ENCODE measurements at places on chromosomes 3 and 15.

- no peak for DNase-seq
Measured at GRCh38 chr3:52088445-52089367, 32.3 kb upstream of the DUSP7 start.

- no peak for DNase-seq
Measured at GRCh38 chr3:169243579-169243978, 419.9 kb downstream of the MECOM start.

DNA sequence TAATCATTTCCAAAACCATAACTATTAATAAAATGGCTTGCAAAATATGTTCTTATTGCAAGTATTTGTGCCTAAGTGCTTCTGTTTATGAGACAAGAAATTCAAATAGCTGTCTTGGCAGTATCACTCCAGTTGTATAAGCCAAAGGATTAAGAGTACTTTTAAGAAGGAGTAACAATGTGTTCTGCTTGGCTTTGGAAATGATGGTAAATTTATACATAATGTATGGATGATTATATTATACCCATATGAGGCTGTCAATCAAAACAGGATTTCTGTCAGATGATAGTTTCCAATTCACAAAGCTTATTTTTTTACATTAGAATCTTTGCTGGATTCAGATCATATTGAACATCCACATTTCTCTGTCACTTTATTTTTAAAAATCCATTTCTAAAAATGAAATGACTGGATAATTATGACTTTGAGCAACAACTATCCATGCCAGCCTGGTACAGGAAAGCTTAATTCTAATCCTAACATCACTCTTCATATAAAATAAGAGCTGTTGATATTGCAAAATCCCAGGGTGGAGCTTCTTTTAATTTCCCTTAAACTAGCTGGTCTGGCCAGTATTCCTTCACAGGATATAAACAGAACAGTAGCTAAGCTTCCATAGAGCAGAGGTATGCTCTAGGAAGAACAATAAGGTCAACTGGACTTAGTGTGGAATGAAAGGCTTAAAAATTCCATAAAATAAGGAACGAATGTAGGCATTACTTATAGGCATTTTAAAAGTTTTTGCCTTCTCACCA lies 30.0 kb upstream of the ZNF280D start:
- no peak for DNase-seq

- DNase-seq: no peak
Measured at GRCh38 chr3:43095370-43095769, 10.5 kb downstream of the POMGNT2 start.

DNA sequence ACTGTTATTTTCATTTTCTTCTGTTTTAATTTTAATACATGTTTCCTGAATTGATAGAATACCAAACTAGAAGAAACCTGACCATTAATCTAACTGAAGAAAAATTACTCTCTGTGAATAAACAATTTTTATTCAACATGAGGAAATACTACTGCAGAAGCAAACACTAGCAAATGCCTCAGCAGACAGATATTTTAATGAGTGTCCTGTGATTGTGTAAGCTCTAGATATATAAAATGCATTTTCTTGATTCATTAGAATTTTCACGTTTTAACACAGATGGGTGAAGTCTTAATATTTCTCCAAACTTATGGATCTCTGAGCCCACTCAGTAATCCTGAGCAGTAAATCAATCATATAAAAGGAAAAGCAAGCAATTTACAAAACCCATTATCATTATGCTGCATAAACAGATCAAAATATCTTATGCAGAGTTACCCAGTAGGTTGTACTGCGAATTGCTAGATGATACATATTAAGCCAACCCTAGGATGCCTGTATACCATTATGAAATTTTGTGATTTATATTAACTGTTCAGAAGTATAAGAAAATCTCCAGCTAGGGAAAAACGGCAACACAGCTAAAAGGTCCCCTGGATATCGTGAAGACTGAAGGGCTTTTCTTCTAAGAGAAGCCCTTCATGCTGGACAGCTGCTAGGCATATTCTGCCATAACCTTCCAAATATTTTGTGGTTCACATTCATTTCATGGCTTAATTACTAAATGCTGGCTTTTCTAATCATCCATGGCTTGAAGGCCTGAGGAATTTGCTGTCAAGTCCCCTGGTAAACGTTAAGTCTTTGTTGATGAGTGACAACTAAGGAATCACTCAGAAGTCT lies 157.7 kb upstream of the TGFBR2 start:
- no peak for DNase-seq

- DNase-seq: no peak
Measured at GRCh38 chr3:13022348-13023234, 50.6 kb downstream of the IQSEC1 start.

DNA sequence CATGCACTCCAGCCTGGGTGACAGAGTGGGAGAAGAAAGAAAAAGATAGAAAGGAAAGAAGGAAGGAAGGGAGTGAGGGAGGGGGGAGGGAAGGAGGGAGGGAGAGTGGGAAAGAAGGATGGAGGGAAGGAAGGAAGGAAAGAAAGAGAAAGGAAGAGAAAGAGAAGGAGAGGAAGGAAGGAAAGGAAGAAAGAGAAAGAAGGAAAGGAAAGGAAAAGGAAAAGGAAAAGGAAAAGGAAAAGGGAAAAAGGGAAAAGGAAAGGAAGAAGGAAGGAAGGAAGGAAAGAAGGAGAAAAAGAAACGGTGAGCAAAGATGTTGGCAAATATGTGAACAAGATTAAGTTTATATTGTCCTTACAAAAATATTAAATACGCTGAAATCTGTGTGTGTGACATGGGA lies 36.2 kb upstream of the TICRR start:
- no peak for DNase-seq

DNA sequence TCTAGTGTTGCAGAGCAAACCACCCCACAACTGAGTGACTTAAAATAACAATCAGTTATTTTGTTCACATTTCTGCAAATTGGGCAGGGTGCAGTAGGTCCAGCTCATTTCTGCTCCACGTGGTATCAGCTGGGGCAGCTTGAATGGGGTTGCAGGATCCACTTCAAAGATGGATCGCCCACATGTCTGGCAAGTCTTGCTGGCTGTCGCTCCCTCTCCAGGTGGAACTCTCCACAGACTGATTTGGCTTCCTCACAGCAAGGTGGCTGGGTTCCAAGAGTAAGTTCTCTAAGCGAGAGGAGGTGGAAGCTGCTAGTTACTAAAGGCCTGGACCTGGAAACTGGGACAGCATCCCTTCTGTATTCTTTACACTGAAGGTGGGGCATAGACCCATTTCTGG lies 213.3 kb downstream of the SLC9A9 start:
- no peak for DNase-seq

- DNase-seq: no peak
Measured at GRCh38 chr3:45453839-45454238, 65.5 kb downstream of the LARS2 start.

- no peak for DNase-seq
Measured at GRCh38 chr3:33159981-33160380, 46.2 kb downstream of the CRTAP start.

- no peak for DNase-seq
Measured at GRCh38 chr3:51637941-51638471, 33.0 kb upstream of the TEX264 start.

GRCh38 chr3:100875239-100875638 lies 118.0 kb downstream of the ABI3BP start:
- no peak for DNase-seq
